ENCODE measurements at places on chromosomes 11 and 22.

GRCh38 chr11:93054881-93055280, 85.4 kb downstream of the MTNR1B start:
- DNase-seq, result no peak

DNA sequence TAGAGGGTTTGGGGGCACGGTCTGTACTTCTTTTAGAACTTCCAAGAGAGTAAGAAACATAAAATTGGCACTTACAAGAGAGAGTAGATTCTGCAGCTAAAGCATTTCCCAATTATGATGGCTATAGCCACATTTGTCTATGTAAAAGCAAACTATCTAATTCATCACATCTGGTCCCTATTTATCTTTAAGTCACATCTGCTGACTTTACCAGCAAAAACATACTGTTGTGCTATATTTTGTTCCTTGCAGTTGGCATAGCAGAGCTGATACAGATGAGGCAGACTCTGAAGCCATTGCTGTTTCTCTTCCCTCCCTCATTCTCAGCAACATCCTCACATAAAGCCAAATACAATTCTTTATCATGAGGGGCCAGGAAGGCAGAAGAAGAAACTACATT, 1533.5 kb upstream of the RAG2 start:
- no peak for DNase-seq

- no peak for DNase-seq
Observed at GRCh38 chr11:13705710-13706109, 37.2 kb downstream of the FAR1 start.

DNA sequence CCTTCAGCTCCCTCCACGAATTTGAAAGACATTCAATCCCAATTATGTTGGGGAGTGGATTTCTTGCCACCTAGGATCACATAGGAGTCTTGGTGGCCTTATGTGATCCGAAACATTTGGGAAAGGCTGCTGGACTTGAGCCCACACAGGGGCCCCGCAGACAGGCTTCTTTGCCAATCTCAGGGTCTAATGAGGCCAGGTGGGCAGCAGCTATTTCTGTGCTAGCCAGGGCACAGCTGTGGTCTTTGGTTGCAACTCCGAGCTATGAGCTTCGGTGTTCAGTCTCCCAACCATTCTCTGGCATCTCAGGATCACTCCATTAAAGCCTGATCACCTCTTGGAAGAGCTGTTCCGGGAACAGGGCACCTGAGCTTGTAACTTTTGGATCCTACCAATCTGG, 84.4 kb downstream of the TP53I11 start:
- DNase-seq, result no peak

DNA sequence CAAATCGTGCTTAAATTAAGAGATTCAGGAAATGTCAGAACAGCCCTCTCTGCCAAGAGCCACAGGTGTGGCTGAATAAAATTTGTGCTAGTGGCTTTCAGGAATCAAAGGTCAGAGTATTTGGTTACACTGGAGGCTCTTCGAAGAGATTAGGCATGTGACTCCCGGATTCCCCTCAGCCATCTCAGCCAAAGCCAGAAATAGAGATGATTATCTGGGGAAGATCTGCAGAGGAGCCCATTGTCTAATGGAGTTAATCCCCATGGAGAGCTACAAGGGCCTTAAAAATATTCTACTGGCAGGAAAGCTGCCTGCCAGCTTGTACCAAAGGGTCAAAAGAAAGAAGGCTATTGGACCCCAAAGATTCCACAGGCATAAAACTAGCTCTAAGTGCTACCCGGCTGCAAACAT, 1259.5 kb downstream of the TBC1D22A start:
- DNase-seq, result no peak

DNA sequence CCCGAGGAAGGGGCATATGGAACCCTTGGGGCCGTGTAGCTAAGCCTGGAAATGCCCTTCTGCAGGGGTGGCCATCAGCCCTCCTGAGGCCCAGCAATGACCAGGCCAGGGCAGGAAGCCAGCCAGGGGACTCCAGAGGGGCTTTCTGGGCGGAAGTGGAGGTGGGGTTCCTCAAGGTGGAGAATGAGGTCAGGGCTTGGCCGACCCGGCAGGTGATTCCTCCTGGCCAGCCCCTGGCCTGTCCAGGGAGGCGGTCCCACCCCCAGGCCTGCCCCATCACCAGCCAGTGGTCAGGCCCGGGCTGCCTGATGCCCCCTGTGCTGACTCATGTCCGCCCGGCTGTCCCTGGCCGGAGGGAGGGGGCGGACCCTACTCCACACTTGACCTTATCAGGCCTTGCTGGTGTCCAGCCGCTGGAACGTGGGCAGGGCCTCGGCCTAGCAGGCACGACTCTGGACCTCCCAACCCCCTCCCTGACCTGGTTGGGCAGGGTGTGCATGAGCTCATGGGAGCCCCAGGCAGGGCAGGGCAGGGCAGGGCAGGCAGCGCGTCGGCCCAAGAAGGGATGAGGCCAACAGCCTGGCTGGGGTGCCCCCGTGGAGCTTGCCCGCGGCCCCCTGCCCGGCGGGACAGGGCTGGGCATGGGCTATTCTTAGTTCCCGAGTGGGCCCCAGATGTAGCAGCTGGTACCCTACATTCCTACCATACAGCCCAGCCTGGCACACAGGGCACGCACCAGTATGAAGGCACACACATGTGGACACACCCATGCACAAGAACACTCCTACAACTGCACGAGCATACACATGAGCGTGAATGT, 35.9 kb downstream of the RPL3 start:
- no peak for DNase-seq

DNA sequence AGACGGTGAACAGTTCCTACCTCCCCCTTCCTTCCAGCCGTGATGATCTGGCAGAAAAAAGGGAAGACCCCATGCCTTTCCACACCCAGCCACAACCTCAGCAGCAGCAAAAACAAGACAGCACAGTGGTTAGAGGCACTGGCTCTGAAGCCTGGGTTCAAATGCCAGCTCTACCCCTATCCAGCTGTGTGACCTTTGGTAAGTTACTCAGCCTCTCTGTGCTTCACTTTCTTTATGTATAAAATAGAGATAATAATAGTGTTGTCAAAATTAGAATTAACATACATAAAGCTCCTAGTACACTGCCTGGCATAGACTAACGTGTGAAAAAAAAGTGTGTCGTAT, 4.2 kb downstream of the NRXN2 start:
- DNase-seq, result no peak

- no peak for DNase-seq
Observed at GRCh38 chr11:93829598-93829997, 20.8 kb downstream of the VSTM5 start.

GRCh38 chr11:43983221-43983810, 40.9 kb downstream of the C11orf96 start:
- DNase-seq, result no peak

DNA sequence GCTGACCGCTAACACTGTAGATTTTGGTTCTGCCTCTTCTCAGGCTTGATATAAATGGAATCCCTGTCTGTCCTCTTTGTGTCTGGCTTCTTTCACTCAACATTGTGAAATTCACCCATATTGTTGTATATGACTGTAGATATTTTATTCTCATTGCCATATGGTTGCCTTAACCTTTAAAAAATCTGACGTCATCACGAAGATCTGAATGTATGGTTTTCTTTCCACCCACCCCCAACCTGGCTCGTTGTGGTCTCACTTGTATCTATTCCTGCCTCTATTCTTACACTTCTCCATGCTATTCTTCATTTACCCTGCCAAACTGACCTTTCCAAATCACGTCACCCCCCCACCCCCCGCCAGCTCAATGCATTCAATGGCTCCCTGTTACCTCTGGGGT, 21.9 kb upstream of the C22orf42 start:
- no peak for DNase-seq

GRCh38 chr11:63768237-63769041, at the start of gene ZFTA:
Gene ZFTA (minus strand): TSS chr11:63768775. CDS start chr11:63768622, 153 bp downstream.
- no peak for DNase-seq

- no peak for DNase-seq
Observed at GRCh38 chr11:104918113-104918824, 20.0 kb upstream of the CASP12 start.

DNA sequence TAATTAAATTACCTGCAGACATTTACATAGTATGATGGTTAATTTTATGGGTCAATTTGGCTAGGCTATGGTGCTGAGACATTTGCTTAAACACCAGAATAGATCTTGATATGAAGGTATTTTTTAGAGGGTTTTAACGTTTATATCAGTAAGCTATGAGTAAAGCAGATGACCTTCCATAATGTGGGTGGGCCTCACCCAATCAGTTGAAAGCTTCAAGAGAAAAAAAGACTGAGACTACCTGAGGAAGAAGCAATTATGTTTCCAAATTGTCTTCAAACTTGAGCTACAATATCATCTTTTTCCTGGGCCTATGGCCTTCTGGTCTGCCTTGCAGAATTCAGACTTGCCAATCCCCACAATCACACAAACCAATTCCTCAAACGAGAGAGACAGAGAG, 498.8 kb upstream of the API5 start:
- DNase-seq, result no peak

DNA sequence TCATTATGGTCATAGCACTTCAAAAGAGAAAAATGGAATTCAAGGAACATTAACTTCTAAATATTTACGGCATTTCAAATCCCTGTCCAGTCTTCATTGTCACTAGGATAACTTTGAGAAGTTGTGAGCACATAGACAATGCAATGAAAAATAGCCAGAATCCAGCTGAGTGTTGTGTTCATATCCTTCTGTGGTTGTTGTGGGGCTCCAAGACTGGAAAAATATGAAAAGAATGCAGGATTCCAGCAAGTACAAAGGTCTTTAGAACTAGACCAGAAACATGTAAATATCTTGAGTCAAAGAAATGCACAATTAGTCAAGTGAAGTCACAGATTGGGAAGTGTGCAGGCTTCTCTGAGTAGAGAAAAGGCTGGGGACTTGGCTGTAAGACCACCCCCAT, 68.7 kb downstream of the WT1 start:
- DNase-seq, result no peak

GRCh38 chr11:41309111-41309522, 150.3 kb downstream of the LRRC4C start:
- DNase-seq, result no peak

DNA sequence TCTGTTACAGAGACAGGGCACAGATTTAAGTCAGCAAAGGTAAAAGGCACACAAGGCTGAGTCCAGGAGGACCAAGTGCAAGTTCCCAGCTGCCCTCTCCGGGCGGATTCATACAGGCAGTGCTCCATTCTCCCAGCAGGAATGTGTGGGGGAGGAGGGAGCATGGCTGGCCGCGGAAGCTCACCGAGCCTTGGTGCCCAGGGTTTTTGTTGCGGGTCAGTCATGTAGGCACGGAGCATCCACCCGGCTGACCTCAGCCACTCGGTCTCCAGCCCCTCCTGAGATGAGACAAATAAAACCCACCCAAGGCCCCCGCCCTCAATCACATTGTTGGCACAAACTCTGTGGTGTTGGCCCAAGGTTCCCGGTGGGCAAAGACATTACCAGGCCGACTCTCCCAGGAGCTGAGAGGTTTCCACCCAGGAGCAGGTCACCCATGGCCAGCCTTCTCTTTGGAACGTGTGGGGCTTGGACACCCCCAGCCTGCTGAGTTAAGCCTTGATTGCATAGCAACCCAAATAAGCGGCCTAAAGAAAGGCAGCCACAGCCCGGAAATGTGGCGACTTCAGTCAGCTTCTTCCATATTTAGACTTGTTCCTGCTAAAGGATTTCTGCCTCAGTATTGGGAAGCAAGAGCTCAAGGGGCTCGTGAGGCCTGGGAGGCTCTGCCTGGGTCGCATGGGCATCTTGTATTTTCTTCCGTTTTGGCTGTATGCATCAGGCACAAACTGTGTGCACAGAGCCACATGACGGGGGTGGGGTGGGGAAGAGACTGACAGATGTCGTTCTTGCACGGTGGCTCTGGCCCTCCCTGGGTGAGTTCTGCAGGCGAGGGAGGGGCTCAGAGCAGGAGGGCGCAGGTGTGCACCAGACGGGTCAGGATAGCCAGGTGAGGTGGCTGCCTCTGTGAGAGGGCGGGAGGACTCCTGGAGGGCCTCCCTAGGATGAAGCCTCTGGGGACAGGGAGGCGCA, 63.0 kb downstream of the ARHGAP8 start:
- DNase-seq, result no peak

DNA sequence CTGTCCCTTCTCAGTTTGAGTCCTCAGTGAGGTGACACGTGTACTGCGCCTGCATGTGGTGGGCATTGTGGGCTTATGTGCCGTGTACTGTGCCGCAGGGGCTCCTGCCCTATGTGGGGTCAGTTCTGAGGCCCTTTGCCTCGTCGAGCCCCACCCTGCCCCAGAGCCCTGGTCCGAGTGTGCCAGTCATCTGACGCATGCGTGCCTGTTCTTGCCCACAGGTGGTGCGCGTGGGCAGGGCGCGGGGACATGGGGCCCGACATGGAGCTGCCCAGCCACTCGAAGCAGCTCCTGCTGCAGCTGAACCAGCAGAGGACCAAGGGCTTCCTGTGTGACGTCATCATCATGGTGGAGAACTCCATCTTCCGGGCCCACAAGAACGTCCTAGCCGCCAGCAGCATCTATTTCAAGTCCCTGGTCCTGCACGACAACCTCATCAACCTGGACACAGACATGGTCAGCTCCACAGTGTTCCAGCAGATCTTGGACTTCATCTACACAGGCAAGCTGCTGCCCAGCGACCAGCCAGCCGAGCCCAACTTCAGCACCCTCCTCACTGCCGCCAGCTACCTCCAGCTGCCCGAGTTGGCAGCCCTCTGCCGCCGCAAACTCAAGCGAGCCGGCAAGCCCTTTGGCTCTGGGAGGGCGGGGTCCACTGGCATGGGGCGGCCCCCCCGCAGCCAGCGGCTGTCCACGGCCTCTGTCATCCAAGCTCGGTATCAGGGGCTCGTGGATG, 22.3 kb upstream of the TMEM191C start:
- no peak for DNase-seq

- no peak for DNase-seq
Observed at GRCh38 chr11:83574519-83574918, 288.4 kb upstream of the CCDC90B start.

- DNase-seq, result no peak
Observed at GRCh38 chr22:37566329-37566837, 6.1 kb downstream of the CDC42EP1 start.

GRCh38 chr11:43072911-43073310, 238.9 kb upstream of the API5 start:
- no peak for DNase-seq

DNA sequence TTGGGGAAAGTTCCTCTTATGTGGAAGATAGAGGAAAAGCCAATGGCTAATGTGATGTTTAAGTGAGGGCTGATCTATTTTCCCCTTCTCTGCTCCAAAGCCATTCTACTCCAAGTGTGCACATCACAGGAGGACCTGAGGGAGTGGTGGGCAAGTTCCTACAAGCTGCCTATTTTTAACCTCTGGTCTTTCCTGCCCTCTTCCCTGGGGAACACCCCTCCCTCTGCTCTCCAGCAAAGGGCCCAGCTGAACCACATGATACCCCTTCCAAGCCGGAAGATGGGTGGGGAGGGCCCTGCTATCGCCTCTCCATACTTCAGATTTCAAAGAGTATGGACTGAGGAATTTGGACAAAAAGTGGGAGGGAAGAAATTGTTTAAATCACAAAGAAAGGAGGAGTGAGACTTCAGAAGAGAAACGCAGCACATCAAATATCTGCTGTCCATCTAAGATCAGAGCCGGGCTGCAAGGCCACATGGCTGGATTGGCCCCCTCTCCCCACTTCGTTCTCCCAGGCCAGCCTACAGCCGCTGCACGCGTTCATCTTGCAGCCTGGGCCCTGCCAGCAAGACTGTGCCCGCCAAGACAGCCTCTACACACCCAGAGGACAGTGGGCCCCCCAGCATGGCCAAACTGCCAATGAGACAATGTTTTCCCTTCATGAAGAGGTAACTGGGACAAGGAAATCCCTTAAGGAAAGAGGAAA, 77.5 kb downstream of the MICAL3 start:
- no peak for DNase-seq

GRCh38 chr22:37913233-37913721, 7.2 kb downstream of the MICALL1 start:
- DNase-seq, result no peak

- no peak for DNase-seq
Observed at GRCh38 chr11:76672431-76673175, 2.1 kb upstream of the LRRC32 start.

All from NCI-H1694 treated with DMSO at 0.1 percent for 48 hours (cell line).